ENCODE measurements at places on chromosomes 5 and 9. TPM values are rescaled to one million over a fixed set of nuclear protein-coding genes. Genes with fewer than 3 reads are reported as not detected.

DNA sequence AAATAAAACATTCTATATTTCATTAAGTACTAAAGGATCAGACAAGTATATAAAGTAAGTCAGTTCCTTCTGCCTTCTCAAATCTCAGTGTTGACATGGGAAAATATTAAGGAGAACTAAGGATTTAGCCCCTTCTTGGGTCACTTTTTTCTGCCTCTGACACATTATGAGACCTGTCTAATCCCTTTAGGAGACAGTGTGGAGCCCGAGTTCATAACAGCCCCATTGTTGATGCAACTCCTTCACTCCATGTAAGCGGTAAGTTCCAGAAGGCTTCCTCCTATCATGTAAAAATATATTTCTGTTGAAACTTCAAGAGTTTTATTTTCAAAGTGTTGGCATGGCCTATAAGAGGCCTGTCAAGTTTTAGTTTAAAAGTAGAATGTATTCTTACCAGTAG is 152.2 kb downstream of the SNCAIP start:
- no peaks in the 10 kb centered on the region for H3K4me1 ChIP-seq
- no peak overlapping the region for H3K27ac ChIP-seq

GRCh38 chr5:125109816-125110215 is 363.4 kb upstream of the ZNF608 start:
- DNase-seq = no peak
- H3K27ac ChIP-seq = peak overlapping the region; percentile 3
- H3K4me3 ChIP-seq = peak overlapping the region; percentile 31
- H3K27me3 ChIP-seq = no peaks in the 10 kb centered on the region

DNA sequence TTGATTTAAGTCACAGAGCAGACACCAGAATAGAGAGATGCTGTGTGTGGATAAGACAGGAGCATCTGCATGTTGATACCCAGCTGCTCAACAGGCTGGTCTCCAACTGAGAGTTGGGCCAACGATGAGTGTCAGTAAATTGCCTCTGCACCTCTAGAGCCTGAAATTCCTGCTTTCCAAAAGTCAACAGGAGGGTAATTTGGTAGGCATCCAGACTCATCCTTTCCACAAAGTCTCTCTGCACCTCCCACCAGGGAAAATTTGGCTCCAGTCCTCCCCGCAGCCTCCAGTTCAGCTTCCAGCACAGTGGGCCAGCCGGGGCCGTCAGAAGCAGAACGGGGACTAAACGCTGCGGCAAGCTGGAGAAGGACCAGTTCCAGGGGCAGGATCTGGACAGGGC is 136.9 kb downstream of the RFK start:
- peaks cover 30% of the 10 kb centered on the region for H3K4me1 ChIP-seq
- no peaks in the 10 kb centered on the region for H3K27me3 ChIP-seq
- peak overlapping the region; percentile 76 for H3K27ac ChIP-seq
- no peak for DNase-seq

DNA sequence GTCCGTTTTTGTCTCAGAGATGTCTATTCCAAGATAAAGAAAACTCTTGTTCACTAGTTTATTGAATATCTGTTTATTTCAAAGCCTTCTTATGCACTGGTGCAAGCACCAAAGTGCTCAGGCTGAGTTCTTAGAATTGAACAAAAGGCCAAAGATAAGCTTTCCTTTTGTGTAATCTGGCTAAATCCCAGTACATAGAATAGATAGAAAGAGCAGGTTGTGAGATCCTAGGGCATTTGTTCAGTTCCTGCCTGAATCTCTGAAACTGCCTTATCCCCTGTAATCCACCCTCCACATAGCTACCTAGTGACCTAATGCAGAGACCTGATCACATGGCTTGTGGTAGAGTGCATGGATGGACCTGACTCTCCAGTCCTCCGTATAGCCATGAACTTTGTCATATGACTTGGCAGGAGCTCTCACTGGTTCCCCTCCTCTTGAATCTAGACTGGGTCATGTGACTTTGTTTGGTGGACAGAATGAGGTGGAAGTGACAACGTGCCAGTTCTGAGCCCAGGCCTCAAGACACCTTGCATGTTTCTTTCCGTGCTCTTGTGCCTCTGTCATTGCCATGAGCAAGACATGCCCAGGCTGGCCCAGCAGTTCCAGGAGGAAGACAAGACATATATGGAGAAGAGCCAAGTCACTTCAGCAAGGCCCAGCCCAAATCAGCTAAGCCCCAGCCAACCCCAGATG is 139.3 kb upstream of the SHB start:
- no peak for DNase-seq
- H3K4me3 ChIP-seq = no peak overlapping the region
- no peaks in the 10 kb centered on the region for H3K27me3 ChIP-seq
- H3K4me1 ChIP-seq = no peaks in the 10 kb centered on the region
- no peak overlapping the region for H3K27ac ChIP-seq
- no peaks in the 10 kb centered on the region for H3K36me3 ChIP-seq

DNA sequence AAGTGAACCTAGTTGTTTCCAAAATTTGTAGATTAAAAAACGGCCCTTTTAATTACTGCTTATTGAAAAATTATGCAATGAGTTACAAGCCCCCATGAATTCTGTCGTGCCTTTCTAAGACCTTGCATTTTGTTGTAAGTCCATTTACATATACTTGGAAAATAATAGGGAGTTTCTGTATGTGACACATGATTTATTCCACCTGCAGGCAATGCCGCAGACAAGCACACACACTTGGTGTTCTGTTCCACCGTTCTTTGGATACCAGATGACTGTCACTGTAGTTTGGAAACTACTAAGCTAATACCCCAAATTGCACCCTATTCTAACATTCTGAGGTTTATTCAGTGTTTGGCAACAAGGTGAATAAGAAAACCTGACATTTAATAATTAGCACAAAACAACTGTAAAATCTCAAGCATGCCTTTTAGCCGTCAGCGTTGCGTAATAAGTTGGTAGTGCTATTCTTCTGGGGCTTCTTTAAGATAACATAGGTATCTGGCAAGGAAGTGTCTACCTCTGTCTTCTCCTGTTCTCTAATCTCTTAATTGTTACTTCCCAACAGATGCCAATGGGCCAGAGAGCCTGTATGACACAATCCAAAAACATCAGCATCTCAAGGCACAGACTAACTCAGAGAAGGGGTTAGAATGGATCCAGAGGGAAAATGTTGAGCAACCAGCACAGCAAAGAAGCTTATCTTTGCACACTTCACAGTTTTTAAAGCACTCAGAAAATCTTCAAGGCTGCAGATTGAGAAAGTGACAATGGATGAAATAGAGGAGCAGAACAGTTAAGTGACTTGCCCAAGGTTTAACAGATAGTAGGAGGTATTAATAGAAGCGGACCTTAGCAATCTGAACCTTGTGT is 48.2 kb upstream of the DPYSL3 start:
- no peaks in the 10 kb centered on the region for H3K36me3 ChIP-seq
- no peak for DNase-seq
- no peak overlapping the region for H3K4me3 ChIP-seq
- H3K27ac ChIP-seq = no peak overlapping the region

PCSK1 gene
- 3.2 TPM for total RNA-seq

SLC25A46 gene
- total RNA-seq = 46.2 TPM

GRCh38 chr9:112819635-112820496 is 69.3 kb downstream of the SNX30 start:
- no peak overlapping the region for H3K4me3 ChIP-seq
- H3K27ac ChIP-seq = no peak overlapping the region
- peaks cover 6% of the 10 kb centered on the region for H3K4me1 ChIP-seq
- H3K27me3 ChIP-seq = no peaks in the 10 kb centered on the region
- H3K36me3 ChIP-seq = no peaks in the 10 kb centered on the region

QRFP gene
- not detected for total RNA-seq

GRCh38 chr9:127144670-127145445 is 22.4 kb upstream of the ANGPTL2 start:
- peaks cover 18% of the 10 kb centered on the region for H3K4me1 ChIP-seq
- H3K36me3 ChIP-seq = no peaks in the 10 kb centered on the region
- H3K27ac ChIP-seq = no peak overlapping the region
- H3K27me3 ChIP-seq = no peaks in the 10 kb centered on the region
- no peak overlapping the region for H3K4me3 ChIP-seq
- DNase-seq = no peak

DNA sequence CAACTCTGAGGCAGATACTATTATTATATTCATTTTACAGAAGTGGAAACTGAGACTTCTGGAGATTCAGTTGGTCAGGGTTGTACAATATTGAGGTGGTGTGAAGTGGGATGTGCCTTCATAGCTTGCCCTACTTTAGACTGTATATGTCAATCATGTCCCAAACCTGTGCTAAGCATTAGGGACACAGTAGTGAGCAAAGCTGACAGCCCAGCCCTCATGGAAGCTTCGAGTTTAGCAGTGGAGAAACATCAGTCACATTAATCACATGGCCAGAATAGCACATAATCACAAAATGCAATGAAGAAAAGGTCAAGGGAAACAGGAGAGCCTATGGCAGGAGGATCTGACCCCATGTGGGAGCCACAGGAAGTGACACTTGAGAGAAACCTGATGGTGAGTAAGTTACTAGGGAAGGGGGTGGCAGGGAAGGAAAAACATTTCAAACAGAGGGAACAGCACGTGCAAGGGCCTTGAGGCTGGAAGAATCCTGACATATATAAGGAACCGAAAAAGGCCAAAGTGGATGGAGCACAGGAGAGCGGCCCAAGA is 20.5 kb upstream of the RALGPS1 start:
- no peak for DNase-seq
- no peaks in the 10 kb centered on the region for H3K36me3 ChIP-seq
- no peak overlapping the region for H3K4me3 ChIP-seq
- H3K27me3 ChIP-seq = no peaks in the 10 kb centered on the region
- H3K4me1 ChIP-seq = no peaks in the 10 kb centered on the region
- H3K27ac ChIP-seq = no peak overlapping the region

PPP3R2 gene
- not detected for total RNA-seq

DNA sequence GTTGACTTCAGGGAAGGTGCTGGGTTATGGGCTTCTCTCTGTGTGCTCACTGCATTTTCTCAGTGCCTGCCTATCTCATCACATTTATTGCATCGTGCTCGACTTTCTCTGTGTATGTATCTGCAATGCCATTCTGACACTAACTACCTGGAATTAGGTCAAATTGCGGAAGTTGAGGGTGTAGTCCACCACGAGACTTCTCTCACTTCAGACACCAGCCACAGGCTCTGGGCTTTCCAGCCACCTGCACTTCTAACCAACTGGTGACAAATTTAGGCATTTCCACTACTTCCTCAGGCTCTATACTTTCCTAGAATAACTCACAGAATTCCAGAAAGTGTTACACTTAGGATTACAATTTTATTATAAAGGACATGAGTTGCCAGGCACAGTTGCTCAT is 188.6 kb upstream of the ZNF608 start:
- no peaks in the 10 kb centered on the region for H3K36me3 ChIP-seq
- no peaks in the 10 kb centered on the region for H3K27me3 ChIP-seq
- H3K27ac ChIP-seq = no peak overlapping the region
- no peak overlapping the region for H3K4me3 ChIP-seq

PROB1 gene
- 1.9 TPM for total RNA-seq

- no peaks in the 10 kb centered on the region for H3K27me3 ChIP-seq
- H3K36me3 ChIP-seq = no peaks in the 10 kb centered on the region
- no peak for DNase-seq
- H3K27ac ChIP-seq = no peak overlapping the region
These were observed 5.5 kb downstream of the C7 start for GRCh38 chr5:40914835-40915234.

GRCh38 chr9:126532951-126533925 is 80.5 kb upstream of the LMX1B start:
- H3K27me3 ChIP-seq = no peaks in the 10 kb centered on the region
- no peaks in the 10 kb centered on the region for H3K4me1 ChIP-seq
- H3K27ac ChIP-seq = no peak overlapping the region
- no peak overlapping the region for H3K4me3 ChIP-seq

GRCh38 chr9:104686081-104686480 is 8.2 kb upstream of the OR13D1 start:
- H3K4me3 ChIP-seq = no peak overlapping the region
- no peak overlapping the region for H3K27ac ChIP-seq
- DNase-seq = no peak
- no peaks in the 10 kb centered on the region for H3K27me3 ChIP-seq
- H3K36me3 ChIP-seq = no peaks in the 10 kb centered on the region

FGF18 gene
- 1.6 TPM for total RNA-seq

PCDHB3 gene
- 2.3 TPM for total RNA-seq

DNA sequence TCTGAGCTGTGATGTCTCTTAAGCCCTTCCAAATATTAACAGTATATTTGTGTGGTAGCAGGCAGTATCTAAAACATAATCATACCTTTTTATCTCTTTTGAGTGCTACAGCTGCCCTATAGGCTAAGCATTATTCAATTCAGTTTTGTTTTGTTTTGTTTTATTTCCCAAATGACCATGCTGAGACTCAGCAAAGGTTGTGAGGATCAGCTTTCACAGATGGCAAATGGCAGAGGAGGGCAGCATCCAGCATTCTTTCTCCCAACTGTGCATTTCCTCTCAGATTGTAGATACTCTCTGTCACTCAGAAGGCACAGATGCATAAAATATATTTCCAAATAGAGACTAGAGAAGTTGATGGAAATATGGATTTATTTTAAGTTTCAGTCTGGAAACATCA is 90.7 kb downstream of the DAPK1 start:
- peaks cover 14% of the 10 kb centered on the region for H3K4me1 ChIP-seq
- no peak overlapping the region for H3K4me3 ChIP-seq
- H3K27me3 ChIP-seq = no peaks in the 10 kb centered on the region
- DNase-seq = no peak
- H3K27ac ChIP-seq = no peak overlapping the region

FREM1 gene
- total RNA-seq = 24.8 TPM

DNA sequence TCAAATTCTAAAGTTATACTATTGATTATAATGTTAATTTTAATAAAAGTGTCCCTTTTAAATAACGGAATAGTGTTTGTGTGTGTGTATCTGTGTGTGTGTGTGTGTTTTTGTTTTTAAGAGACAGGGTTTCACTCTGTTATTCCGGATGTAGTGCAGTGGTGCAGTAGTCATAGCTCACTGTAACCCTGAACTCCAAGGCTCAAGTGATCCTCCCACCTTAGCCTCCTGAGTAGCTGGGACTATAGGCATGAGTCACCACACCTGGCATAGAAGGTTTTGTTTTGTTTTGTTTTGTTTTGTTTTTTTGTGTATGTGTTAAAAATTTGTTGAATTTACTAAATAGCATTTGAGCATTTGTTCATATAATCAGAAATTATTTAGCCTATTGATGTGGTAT is 64.6 kb downstream of the YTHDC2 start:
- no peak overlapping the region for H3K27ac ChIP-seq
- no peak overlapping the region for H3K4me3 ChIP-seq
- H3K4me1 ChIP-seq = no peaks in the 10 kb centered on the region
- H3K36me3 ChIP-seq = peaks cover 19% of the 10 kb centered on the region
- no peaks in the 10 kb centered on the region for H3K27me3 ChIP-seq

DNA sequence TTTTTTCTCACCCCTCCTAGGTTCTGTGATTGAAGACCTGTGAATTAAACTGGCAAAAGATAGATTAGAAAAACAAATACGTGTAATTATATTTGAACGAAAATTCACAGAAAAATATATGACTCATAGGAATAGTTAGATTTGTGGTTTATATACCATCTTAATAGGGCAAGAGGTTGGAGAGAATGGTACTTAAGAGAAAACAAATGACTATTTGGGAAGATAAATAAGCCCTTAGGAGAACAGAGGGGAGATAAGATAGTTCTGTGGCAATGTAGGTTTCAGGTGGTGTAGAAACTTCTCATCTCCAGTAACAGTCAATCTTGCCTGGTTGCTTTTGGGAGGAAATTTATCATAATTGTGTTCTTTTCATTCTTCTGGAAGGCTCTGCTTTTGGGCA is 122.0 kb downstream of the PRDM9 start:
- H3K27ac ChIP-seq = no peak overlapping the region
- H3K27me3 ChIP-seq = no peaks in the 10 kb centered on the region
- no peak for DNase-seq

- H3K36me3 ChIP-seq = no peaks in the 10 kb centered on the region
- H3K27me3 ChIP-seq = no peaks in the 10 kb centered on the region
- peak; percentile 31 for DNase-seq
- H3K27ac ChIP-seq = peak within 1 kb of the TSS; percentile 85
- peak within 1 kb of the TSS; percentile 95 for H3K4me3 ChIP-seq
These were observed at the start of gene AUH for GRCh38 chr9:91361291-91362050. Gene AUH, minus strand, starts transcription at chr9:91361918. Its CDS starts 29 bp downstream, at chr9:91361889.

Data from thoracic aorta (tissue), 2 donors.